ENCODE measurements at places on chromosomes 4 and X.

DNA sequence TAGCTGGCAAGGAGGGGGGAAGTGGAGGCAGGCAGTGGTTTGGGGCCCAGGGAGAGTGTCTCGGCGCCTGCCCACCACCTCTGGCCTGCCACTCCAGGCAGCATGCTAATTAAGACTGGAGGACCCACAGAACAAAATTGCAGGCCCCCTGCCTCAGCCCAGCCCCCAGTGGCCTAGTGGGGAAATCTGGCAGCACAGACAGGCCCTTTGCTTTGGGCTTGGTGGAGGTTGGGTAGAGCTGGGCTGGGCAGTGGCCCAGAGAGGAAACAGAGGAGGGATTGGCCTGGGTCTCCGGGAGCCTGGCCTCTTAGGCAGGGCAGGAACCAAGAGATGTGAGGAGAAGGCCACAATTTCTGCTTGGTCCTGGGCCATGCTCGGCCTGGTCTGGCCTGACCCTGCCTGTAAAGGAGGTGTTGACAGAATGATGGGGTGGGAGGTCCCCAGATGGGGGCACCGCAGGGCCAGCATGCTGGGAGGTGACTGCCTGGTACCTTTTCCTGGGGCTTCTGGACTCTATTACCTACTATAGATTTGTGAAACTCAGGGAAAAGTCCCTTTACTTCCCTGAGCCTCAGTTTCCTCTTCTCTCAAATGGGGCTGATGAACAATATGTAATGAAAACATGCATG, 92.4 kb upstream of the PJA1 start:
- no peak for DNase-seq

DNA sequence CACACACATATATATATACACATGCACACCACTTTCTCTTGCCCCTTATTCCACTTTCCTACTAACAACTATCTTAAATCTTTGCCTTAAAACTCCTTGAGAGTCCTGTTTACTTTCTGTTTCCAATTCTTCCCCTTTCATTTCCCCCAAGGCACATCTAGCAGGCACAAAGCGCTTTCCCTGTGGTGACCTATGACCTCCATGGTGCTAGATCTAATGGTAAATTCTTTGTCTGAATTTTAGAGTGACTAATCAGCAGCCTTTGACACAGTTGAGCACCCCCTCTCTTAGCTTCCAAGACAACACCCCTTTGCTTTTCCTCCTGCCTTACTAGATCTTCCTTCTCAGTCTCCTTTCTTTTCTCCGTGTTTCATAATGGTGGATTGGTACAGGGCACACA, 236.4 kb upstream of the TTC29 start:
- DNase-seq, result no peak

GRCh38 chr4:152218576-152218975, 317.3 kb downstream of the FBXW7 start:
- no peak for DNase-seq

DNA sequence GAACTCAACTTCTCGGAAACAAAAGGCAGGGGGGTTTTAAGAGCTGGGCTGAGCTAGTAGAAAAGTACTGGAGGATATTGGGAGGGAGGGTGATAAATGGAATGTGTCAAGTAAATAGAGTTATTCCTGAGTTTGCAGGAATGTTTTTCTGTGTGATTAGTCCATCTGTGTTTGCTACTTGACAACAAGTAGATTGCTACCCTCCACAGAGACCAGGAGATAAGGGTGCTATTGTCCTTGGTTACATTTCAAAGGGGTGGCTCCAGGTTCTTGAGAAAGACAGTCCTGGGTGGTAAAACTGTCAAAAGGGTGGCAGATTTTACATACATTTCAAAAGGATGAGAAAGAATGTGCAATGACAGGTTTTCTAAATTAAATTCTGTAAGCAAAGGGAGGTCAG, 181.2 kb upstream of the PPP3CA start:
- no peak for DNase-seq

- DNase-seq, result no peak
Measured at GRCh38 chrX:110491846-110492620, 133.4 kb downstream of the RTL9 start.

GRCh38 chr4:1351854-1352566, 5.0 kb downstream of the UVSSA start:
- peak; percentile 87 for DNase-seq

- DNase-seq, result peak; percentile 88
Measured at GRCh38 chr4:648579-649292, 23.4 kb downstream of the PDE6B start.

- no peak for DNase-seq
Measured at GRCh38 chr4:100935090-100935489, 412.2 kb downstream of the PPP3CA start.

DNA sequence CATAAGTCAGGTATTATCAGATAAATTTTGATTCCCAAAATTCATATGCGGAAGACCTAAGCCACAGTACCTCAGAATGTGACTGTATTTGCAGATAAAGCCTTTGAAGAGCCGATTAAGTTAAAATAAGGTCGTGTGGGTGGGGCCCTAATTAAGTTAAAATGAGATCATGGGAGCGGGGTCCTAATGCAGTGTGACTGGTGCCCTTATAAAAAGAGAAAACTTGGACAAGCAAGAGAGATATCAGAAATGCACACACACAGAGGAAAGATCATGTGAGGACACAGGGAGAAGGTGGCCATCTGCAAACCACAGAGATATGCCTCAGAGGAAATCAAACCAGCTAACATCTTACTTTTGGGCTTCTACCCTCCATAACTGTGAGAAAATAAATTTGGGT, 236.1 kb downstream of the FBXO8 start:
- no peak for DNase-seq

- peak; percentile 84 for DNase-seq
Measured at GRCh38 chr4:185219551-185220344, 10.3 kb downstream of the SNX25 start.

DNA sequence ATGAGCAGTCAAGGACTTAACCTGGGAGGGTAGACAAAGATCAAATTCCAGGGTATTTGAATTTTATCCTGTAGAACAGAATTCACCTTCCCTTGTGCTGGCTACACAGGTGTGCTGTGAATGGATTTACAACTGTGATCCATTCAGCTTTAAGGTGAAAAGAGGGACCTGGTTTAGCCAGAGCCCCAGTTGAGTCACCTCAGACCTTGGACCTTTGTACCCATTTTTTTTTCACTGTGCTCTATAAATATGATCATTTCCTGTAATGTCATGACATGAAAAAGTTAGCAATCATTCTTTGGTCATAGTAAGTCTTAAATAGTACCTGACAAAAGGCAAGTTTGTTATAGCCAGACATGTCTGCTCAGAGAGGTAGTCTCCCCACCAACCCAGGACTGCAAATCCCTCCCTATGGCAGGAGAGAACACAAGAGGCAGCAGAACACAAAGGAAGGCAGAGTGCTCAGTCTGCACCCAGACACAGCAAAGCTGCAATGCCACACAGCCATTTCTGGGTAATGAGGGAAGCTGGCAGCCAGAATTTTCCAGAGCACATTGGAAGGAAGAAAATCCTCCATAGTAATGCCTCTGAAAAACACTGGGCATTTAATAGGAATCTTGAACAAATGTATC, 77.9 kb downstream of the CXXC4 start:
- DNase-seq, result no peak

DNA sequence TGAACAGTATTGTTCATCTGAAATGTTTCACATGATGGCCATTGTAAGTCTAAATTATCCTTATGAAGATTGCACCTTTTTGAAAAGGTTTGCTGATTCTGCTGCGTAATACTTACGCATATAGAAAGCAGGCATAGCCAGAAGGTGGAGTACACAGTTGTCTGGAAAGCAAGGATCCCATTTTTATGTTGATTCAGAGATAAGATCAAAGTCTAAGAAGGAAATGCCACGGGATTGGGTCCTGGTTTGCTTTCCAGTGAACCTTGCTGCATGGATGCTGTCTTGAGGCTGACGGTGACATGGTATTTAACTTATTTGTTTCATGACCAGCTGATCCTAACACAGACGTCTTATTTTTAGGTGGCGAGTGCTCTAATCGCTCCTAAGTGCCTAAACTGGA, 15.5 kb downstream of the MAGEA9B start:
- no peak for DNase-seq

DNA sequence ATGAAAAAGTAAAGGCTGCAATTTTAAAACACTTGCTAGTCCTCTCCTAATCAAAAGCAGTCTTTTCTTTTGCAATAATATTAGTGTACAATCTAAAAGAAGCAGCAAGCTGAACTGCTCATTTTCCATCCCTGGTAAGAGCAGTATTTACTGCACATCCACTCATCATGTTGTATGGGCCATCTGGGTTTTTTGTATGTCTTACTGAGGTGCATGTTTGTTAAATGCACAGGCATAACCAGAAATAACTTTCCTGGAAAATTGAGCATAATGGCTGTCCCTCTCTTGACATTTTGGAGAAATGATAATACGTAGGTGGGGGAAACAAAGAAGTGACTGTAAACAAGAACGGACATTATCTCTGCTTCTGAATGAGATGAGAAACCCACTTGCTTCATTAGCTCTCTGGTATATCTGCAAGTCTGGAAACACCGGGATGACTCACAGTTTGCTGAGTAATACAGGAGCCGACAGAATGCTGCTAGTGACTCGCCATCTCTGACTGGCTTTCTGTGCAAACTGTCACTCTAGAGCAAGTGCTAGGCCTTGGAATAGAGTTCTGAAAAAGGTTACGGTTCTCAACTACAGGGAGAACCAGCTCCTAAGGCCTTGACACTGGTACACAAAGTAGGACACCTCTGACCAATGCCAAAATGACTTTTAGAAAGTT, 85.7 kb upstream of the MTM1 start:
- no peak for DNase-seq

GRCh38 chr4:5928274-5928673, 35.4 kb upstream of the CRMP1 start:
- no peak for DNase-seq

- DNase-seq, result no peak
Measured at GRCh38 chrX:39958850-39959249, 138.9 kb downstream of the BCOR start.

GRCh38 chrX:9825966-9826365, 39.7 kb downstream of the SHROOM2 start:
- no peak for DNase-seq

- peak; percentile 17 for DNase-seq
Measured at GRCh38 chr4:94451051-94451694, 569 bp upstream of the PDLIM5 start.

GRCh38 chr4:31193521-31193920, 473.4 kb downstream of the PCDH7 start:
- no peak for DNase-seq

Data from kidney (tissue), 22 donors.